Activated naive CD8-positive, alpha-beta T cell treated with anti-CD3 and anti-CD28 coated beads, Interleukin-2, amount 10 ng/mL, durations not matched to agents 7 days and 5 days (primary cell): ENCODE measurements at places on chromosomes 2 and 18. TPM values are rescaled to one million over a fixed set of nuclear protein-coding genes. Genes with fewer than 3 reads are reported as not detected.

The GBX2 gene
- not detected for total RNA-seq

GRCh38 chr2:195649629-195650190 lies 7.3 kb upstream of the SLC39A10 start:
- DNase-seq, result no peak

- DNase-seq, result no peak
Observed at GRCh38 chr2:164794432-164795231, 47.0 kb downstream of the COBLL1 start.

DNA sequence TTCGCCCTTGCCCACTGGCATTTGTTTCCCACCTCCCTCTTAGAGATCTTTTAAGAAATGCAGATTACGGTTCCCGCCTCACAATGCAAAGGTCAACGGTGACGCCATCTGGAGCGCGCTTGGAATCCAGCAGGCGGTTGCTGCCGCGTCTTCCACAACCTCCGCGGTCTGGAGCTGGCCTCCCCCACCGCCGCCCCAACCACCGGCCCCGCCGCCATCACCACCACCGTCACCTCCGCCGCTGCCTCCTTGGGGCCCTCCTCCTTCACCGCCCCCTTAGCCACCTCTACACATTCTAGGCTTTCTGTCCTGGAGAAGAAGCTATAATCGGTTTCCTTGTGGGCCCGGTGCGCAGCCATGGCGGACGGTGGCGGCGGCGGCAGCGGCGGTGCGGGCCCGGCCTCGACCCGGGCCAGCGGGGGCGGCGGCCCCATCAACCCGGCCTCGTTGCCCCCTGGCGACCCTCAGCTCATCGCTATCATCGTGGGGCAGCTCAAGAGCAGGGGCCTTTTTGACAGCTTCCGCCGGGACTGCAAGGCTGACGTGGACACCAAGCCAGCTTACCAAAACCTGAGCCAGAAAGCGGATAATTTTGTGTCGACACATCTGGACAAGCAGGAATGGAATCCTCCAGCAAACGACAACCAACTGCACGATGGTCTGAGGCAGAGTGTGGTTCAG lies at the start of gene BOD1L2:
Gene BOD1L2, plus strand, starts transcription at position 132 of the 681 bp plus-strand sequence. Its CDS starts 226 bp downstream, at position 358.
- DNase-seq, result no peak
